ENCODE measurements at places on chromosomes 1 and 21. TPM values are rescaled to one million over a fixed set of nuclear protein-coding genes. Genes with fewer than 3 reads are reported as not detected.

Gene HMGCS2
- not detected for total RNA-seq

Gene C1QC
- not detected for total RNA-seq

Gene ADORA1
- total RNA-seq = not detected

Gene GREM2
- total RNA-seq = 0.05 TPM

- no peak overlapping the region for H3K4me3 ChIP-seq
- no peaks in the 10 kb centered on the region for H3K27me3 ChIP-seq
- H3K27ac ChIP-seq = no peak overlapping the region
- H3K4me1 ChIP-seq = no peaks in the 10 kb centered on the region
- DNase-seq = no peak
Measured at GRCh38 chr1:11782127-11782708, 20.2 kb downstream of the C1orf167 start.

- H3K4me3 ChIP-seq = no peak overlapping the region
- no peak for DNase-seq
- H3K36me3 ChIP-seq = peaks cover 57% of the 10 kb centered on the region
Measured at GRCh38 chr1:226369110-226369509, 38.8 kb downstream of the PARP1 start.

GRCh38 chr1:235093013-235093695, 35.5 kb downstream of the TOMM20 start:
- peaks cover 24% of the 10 kb centered on the region for H3K4me1 ChIP-seq
- H3K27ac ChIP-seq = peak overlapping the region; percentile 54
- H3K4me3 ChIP-seq = no peak overlapping the region
- no peak for DNase-seq
- H3K27me3 ChIP-seq = peaks cover 3% of the 10 kb centered on the region
- H3K36me3 ChIP-seq = no peaks in the 10 kb centered on the region

DNA sequence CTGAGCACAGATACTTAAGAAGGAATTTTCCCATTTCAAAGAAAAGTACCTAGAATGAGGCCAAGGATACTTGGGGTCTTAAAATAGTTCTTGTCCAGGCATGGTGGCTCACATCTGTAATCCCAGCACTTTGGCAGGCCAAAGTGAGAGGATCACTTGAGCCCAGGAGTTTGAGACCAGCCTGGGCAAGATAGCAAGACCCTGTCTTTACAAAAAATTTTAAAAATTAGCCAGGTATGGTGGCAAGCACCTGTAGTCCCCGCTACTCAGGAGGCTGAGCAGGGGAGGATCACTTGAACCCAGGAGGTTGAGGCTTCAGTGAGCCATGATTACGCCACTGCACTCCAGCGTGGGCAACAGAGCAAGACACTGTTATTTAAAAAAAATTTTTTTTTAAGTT, 29.0 kb downstream of the NFYC start:
- H3K4me1 ChIP-seq = peaks cover 25% of the 10 kb centered on the region
- peaks cover 22% of the 10 kb centered on the region for H3K36me3 ChIP-seq
- H3K27ac ChIP-seq = no peak overlapping the region
- no peak overlapping the region for H3K4me3 ChIP-seq

Measured in activated CD8-positive, alpha-beta memory T cell treated with anti-CD3 and anti-CD28 coated beads, Interleukin-2, amount 10 ng/mL, durations not matched to agents 7 days and 5 days (primary cell).